ENCODE measurements at places on chromosomes 1 and 21.
A peak's percentile ranks its signal among the peaks of the same experiment; 100 is the strongest.

DNA sequence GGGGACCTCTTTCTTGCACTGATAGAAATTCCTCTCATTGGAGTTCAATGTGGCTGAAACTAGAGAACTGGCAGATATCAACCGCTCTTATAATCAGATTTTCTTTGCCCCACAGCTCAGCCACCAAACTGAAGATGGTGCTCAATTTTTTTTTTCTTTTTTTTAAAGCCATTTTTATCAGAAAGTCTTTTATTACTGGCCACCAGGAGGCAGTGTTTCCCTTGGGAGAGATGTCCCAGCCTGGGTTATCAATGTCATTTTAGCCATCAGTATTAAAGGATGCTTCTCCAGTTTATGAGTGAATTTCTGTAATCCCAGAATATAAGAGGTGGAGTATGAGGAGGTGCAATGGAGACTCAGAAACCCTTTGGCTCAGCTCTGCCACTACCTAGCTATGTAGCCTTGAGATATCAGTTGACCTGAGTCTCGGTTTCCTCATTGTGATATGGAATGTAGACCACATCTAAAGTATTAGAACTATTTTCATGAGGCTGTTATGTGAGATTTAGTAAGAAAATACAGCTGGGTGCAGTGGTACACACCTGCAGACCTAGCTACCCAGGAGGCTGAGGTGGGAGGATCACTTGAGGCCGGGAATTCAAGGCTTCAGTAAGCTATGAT is 27.6 kb downstream of the CD244 start:
- DNase-seq = peak; percentile 45

DNA sequence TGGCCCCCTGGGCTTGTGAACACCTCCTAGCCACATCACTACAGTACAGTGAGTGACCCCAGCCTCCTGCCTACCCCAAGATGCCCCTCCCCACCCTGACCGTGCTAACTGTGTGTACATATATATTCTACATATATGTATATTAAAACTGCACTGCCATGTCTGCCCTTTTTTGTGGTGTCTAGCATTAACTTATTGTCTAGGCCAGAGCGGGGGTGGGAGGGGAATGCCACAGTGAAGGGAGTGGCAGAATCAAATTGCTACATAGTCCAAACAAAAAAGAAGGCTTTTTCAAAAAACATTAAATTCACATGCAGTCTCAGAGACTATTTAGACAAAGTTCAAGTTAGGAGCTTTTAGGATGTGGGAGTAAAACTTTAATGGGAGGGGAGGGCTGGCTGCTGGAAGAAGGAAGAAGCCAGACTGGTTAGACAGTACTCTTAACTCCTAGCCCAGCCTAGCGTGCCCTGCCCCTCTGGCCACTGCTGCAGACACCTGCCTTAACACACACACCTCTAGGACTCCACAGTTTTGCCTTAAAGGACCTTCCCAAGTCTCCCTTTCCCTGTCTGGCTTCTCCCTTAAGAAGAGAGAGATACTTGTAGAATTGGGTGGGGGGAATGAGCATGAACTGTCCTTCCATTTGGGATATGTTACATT is 9.4 kb downstream of the PEA15 start:
- no peak for DNase-seq

GRCh38 chr1:229238674-229239415 is 32.1 kb upstream of the RAB4A start:
- peak; percentile 34 for DNase-seq

DNA sequence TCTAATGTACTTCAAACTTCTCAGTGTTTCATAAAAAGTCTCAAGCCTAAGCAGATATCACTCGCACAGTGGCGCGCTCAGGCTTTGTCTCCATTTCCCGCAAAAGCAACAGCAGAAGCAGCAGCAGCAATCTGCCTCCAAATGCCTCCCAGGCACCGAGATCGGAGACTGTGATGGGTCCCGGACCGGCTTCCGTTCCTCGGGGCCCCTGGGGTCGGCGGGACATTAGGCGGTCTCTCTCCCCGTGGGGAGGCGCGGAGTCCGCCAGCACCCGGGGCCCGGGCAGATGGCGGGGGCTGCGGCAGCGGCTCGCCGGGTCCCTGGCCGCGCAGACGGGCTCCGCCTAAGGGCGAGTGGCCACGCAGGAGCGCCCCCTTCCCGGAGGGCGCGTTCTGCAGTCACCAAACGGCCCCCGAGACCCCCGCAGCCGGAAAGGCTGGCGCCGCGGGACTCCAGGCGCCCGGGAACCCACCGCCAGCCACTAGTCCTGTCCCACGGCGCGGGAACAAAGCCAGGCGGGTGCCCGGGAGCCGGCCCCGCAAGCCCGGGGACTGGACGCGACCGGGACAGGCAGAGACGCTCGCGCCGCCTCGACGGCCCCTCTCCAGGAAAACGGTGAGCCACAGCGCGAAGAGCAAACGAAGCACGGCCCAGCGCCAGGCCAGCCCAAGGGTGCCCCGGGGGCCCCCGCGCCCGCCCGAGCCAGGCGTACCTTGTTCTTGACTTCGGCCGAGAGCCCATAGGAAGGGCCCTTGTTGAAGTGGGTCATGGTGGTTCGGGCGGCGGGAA is 590 bp downstream of the CNN3 start:
- no peak for DNase-seq

DNA sequence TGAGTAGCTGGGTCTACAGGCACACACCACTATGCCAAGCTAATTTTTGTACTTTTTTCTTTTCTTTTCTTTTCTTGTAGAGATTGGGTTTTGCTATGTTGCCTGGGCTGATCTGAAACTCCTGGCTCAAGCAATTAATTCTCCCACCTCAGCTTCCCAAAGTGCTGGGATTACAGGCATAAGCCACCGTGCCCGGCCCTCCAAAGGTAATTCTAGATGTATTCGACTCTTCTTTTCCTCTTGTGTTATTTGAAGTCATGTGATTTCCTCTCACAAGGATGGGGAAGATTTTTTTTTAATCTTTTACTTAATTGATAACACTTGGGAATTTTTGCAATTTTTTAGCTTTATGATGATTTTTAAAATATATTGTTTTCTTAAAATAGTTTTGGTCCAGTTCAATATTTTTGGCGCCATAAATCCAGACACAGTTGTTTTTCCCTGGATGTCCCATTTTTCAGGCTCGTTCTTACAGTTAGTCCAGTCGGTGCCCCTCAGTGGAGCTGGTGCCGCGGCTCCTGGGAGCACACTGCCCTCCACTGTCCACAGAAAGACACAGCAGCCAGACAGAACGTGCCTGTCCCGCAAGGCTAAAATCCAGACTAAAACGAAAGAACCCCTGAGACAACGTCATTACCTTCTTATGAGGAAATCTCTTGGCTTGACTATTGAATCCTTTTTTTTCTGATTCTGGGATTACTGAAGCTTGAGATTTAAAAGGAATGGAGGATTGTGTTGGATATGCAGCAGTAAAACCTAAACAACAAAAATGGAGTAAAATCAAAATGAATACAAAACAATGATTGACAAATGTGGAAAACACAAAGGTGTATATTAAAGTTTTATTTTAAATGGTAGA is 22.4 kb downstream of the STPG1 start:
- DNase-seq = peak; percentile 86

DNA sequence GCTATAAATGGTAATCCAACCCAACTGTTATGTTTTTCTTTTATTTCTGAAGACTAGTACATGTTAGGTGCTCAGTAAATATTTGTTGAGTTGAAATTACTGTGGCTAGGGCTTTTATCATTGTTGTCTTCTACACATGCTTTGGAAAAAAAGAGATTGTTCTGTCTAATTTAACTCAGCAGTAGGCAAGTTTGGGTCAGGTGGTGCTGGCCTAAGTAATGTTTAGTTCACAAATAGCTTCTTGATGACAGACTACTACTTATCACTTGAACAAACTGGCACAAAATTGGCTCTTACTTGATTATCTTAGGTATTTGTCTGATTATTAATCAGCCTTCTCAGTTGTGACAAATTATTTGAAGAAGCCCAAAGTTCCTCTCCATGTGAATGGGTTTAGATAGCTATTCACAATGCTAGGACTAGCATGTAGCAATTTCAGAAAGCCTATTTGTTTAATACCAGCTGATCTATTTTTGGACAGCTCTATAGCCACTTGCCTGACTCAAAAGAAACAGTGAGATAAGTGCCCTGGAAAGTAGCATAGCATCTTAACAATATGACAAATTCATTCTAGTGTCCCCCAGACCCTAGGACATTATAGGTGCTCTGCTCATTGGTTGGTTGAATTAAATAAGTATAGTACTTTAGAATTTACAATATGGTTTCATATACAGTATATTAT is 32.6 kb downstream of the TMEM200B start:
- no peak for DNase-seq

- no peak for DNase-seq
Observed at GRCh38 chr21:29557200-29557599, 258.5 kb downstream of the BACH1 start.

GRCh38 chr1:231192620-231193163 is 30.8 kb downstream of the TRIM67 start:
- peak; percentile 25 for DNase-seq

GRCh38 chr1:172220376-172220775 is 200.1 kb upstream of the C1orf105 start:
- DNase-seq = no peak
